ENCODE measurements at places on chromosomes 1 and 21.

DNA sequence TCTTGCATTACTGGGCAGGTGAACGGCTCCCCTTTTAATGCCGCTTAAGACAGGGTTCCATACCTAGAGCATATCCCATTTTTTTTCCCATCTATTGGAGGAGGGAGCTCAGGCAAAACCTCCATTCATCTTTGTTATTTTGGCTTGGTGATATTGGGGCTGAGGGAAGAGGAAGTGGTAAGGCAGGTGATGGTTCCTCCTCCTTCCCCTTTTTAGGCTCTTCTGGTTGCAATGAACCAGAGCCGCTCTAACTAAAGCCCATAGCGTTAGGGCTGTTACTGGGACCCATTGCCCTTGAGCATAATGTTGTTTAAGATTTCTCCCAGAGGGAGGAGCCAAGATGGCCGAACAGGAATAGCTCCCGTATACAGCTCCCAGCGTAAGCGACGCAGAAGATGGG is 21.1 kb downstream of the PYHIN1 start:
- no peak for DNase-seq

- DNase-seq, result no peak
Measured at GRCh38 chr1:99621340-99621901, 24.5 kb upstream of the PALMD start.

GRCh38 chr1:221602830-221603229 is 139.1 kb downstream of the DUSP10 start:
- DNase-seq, result no peak

- DNase-seq, result no peak
Measured at GRCh38 chr1:104331763-104332162, 582.1 kb downstream of the AMY1C start.

- no peak for DNase-seq
Measured at GRCh38 chr1:220888417-220888986, 9.3 kb downstream of the HLX start.

DNA sequence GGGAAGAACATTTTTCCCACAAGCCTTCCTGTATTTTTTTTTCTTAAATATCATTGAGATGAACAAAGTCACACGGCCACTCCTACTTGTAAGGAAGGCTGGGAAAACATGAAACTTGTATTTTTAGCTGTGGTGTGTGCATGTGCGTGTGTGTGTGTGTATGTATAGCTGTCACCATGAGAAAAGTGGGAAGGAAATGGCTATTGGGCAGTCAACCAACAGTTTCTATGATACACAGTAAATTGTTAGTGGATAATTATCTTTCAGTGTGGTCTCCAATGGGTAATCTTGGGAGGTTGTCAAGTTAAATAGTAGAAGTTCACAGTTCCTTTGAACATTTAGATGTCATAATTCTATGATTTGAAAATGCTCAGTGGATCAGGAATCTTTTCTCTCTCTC is 132.7 kb upstream of the USP24 start:
- DNase-seq, result no peak

GRCh38 chr1:167837326-167837725 is 76.6 kb downstream of the ADCY10 start:
- no peak for DNase-seq
